ENCODE measurements at places on chromosomes 13 and 19.

DNA sequence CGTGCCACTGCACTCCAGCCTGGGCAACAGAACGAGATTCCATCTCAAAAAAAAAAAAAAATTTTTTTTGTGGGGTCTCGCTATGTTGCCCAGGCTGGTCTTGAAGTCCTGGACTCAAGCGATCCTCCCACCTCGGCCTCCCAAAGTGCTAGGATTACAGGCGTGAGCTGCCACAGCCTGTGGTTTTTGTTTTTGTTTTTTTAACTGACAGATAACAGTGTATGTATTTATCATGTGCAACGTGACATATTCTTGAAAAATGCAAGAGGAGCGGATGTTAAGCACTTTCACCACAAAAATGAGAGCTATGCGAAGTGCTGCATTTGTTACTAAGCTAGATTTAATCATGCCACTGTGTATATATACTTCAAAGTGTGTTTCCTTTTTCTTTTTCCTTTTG, 49.0 kb downstream of the ARHGEF18 start:
- no peak for DNase-seq

DNA sequence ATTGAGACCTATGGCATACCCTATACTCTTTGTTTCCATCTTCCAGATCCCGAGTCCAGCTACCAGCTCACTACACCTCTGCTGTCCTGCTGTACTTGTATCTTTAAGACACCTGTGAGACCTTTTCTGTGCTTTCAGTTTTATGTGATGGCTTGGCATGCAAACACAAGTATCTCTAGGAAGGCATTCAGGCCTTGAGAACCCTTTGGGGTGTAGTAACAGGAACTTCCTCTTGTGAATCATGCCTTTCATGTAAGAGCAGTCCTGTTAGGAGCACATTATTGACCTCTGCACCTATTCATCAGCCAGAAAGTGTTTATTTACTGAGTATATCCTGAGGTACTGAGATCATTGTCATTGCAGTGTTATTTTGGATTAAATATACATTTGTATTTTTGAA, 87.0 kb upstream of the HTR2A start:
- DNase-seq = peak; percentile 12

DNA sequence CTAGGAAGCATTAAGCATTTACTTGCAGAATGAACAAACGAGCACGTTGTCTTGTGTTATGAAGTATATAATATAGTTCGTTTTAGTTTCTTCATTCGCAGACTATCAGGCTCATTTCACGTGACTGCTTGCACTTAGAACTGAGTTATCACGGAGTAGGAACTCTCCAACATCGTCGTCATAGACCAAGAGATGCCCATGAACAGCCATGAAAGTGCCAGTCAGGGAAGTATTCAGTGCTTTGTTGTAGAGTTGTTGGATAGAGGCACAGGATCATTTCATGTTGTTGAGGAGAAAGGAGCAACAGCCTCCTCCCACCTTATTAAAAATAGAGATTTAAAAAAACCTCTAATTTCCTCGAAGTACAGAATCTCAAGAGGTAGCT, 977 bp upstream of the IL17D start:
- DNase-seq = no peak

DNA sequence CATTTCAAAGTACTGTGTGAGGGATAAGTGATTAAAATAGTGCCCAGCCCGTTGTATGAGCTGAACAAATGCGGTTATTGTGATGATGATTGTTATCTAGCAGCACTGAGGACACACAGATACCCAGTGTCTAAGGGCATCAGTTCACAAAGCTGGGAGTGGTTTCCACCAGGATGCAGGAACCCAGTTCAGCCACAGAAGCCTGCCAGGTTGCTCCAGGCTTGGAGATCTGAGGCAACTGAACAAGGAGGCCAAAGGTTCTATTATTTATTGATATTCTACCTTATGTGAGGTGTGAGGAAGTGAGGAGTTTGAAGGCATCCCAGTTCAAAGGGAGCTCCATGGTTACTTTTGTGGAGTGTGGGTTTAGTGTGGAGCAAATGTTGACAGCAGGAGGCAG, 13.2 kb downstream of the DIAPH3 start:
- no peak for DNase-seq

DNA sequence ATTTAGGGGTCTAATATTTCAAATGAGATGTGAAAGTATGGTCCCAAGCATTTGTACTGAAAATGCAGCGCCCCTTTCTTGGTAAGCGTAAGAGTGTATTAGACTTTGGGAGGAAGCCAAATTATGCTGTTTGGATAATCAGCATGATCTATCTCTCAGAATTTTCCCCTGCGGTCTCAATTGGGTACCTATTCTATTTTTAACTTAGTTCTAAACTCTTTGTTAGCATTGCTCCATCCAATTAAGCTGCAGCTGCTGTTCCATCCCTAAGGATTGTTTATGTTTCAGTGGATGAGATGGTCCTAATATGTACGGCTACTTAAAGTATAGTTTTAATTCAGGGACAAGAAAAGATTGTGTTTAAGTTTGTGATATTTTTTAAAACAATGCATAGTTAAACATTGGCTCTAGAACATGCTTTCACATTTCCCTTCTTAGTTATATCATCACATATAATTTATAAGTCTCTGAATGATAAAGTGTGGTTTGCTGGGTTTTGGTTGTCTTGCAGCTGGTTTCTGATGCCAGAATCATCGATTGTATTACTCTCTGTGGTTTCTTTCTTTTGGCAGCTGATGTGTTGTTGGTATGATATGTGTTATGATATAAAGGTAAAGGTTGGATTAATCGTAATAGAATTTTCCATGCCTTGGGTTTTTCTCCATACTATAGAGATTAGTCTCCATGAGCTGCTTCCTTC, 15.0 kb downstream of the POLR1D start:
- DNase-seq = no peak

DNA sequence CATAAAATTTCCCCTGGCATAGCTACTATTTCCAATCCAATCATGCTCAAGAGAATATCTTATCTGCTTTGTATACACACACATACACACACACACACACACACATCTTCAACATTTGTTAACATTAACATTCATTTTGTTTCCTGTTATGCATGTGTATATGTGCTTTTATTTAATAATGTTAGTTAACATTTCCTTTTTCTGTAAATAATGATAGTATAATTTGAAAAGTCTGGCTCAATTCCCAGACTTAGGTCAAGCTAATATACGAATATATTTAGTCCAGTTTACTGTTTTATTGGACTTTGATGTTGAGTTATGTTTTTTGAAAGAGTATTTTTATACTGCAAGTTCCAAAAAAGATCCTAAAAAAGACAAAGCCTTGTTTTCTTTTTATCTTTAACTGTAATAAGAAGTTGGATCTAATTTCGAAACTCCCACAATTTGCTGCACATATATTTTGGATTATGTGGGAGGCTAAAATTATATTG, 1072.4 kb downstream of the EFNB2 start:
- no peak for DNase-seq

GRCh38 chr19:51098365-51099046, 9.7 kb downstream of the CTU1 start:
- DNase-seq = no peak

- no peak for DNase-seq
These were observed 438 bp downstream of the PRKCSH start for GRCh38 chr19:11435833-11436313.

DNA sequence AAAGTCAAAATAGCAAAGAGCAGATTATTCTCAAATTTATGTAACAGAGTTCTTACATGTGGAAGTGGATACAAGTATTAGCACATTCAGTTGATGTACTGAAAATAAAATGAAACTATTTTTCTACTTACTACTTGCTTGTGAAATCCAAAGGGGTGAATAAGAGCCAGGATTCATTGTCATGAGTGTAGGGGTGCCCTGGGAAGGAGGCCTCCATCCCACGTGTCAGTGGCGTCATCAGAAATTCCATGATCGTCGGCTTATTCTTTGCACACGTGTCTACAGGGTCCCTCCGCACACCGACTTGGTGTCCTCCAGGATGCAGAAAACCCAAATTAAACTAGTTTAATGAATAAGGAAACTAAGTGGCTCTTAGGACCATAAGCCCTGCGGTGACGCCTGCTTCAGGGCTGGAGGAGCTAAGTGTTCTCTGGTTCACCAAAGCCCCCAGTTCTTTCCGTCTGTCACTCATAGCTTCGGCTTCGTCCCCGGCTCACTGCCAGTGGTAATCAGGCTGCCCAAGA, 55.5 kb downstream of the IRS2 start:
- no peak for DNase-seq

DNA sequence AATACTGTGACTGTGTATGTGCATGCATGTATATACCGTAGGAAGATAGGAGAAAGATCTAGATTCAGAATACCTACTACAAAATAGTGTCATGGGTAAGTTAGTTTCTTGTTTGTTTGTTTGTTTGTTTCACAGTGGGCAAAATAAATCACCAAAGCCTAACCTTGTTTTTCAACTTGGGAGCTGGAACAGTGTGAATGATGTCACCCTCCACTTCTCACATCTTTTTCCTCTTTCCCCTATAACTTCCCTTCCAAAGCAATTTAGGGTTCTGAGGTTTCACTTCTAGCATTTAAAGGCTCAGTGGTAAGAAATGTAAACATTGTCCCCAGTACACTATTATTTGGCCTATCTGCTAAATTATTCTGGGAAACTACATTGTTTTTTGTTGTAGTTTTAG, 5.4 kb downstream of the KCTD4 start:
- no peak for DNase-seq

GRCh38 chr13:30148171-30148754, 159.1 kb downstream of the KATNAL1 start:
- no peak for DNase-seq

DNA sequence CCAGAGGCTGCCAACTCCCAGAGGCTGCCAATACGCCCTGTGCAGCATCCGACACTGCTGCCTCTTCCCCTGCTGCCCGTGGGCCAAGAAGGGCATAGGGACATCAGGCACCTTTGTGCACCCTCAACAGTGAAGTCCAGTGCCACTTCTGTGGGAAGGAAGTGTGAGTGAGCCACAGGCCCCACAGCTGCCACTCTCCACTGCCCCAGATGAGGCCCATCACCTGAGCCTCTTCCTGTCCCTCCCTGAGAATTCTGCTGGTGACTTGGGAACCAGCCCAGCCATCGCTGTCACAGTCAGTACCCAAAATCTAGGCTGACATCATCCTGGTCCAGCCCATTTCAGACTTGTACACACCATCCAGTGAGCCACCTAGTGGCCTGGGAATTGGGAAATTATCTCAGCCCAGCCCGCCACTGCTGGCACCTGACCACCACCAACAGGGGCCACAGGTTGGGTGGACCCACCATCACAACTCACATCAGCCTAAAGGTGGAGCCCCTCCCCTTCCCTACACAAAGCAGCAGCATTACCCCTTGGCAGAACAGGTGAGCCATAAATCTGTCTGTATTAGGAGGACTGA, 733.9 kb upstream of the KLHL1 start:
- no peak for DNase-seq

- DNase-seq = no peak
These were observed 2.7 kb upstream of the TFDP1 start for GRCh38 chr13:113581871-113582270.

DNA sequence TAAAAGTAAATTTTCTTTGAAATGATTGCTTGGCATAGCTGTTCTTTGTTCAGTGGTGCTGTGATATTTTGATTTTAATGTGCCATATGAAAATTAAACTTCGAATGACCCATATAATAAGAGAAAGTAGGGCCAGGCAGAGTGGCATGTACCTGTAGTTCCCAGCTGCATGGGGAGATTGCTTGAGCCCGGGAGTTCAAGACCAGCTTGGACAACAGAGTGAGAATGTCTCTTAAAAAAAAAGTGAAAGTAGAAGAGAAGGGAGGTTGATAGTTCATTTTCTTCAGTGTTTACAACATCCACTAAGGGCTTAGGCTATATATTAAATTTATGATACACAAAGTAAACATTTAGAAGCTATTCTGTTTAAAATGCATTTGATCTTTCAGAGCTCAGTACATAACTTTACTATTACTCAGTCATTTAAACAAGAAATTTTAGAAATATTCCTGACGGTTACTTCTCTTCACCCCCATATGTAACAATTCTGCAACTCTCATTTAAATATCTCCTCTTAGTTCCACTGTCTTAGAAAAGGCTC, 17.2 kb upstream of the RFC3 start:
- DNase-seq = no peak

Data from germinal center (tissue), 1 donor.